ENCODE measurements at places on chromosomes 7 and 10. TPM values are rescaled to one million over a fixed set of nuclear protein-coding genes. Genes with fewer than 3 reads are reported as not detected.

The SUPV3L1 gene
- 35.6 TPM for total RNA-seq

DNA sequence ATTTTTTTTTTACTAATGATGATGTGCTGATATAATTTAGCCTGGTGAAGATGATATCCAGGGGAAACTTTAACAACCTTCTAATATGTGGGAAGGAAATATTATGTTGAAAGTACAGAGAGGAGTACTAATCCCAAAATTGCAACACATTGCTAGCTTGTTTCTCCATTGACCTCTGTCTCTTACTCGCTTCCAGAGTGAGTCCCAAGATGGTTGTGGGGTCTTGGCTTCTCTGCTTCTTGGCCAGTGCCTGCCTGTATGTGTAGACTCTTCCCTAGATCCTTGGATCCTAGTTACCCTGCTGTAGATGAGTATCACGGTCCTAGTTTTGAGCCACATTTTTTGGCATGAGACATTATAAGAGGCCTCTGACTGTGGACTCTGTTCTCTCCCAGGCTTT, 17.5 kb downstream of the BMPER start:
- peaks cover 21% of the 10 kb centered on the region for H3K27me3 ChIP-seq
- H3K36me3 ChIP-seq: no peaks in the 10 kb centered on the region
- H3K4me3 ChIP-seq: no peak overlapping the region
- no peaks in the 10 kb centered on the region for H3K4me1 ChIP-seq
- no peak for DNase-seq

- H3K27me3 ChIP-seq: peaks cover 12% of the 10 kb centered on the region
- H3K27ac ChIP-seq: no peak overlapping the region
- no peaks in the 10 kb centered on the region for H3K36me3 ChIP-seq
- H3K4me3 ChIP-seq: no peak overlapping the region
Observed at GRCh38 chr10:130409931-130410330, 273.7 kb downstream of the GLRX3 start.

DNA sequence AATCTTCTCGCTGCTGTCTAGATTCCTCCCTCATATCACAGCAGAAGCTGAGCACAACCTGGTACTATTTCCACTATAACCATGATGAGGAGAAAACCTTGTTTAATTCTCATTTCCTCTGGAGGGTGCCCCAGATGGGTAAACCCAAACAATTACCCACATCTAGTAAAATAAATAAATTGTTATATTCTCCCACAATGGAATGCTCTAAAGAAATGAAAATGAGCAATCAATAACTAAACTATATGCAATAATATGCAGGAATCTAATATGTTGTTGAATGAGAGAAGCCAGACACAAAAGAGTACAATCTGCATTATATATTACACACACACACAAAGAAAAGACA, 37.0 kb downstream of the SGMS1 start:
- no peaks in the 10 kb centered on the region for H3K27me3 ChIP-seq
- H3K36me3 ChIP-seq: peaks cover 10% of the 10 kb centered on the region
- no peak for DNase-seq
- no peaks in the 10 kb centered on the region for H3K4me1 ChIP-seq

The RTKN2 gene
- total RNA-seq: 27.5 TPM

The HABP2 gene
- not detected for total RNA-seq

GRCh38 chr10:43137717-43138020, 576 bp upstream of the CSGALNACT2 start:
- peaks cover 3% of the 10 kb centered on the region for H3K27me3 ChIP-seq
- peak overlapping the region; percentile 99 for H3K27ac ChIP-seq
- peaks cover 39% of the 10 kb centered on the region for H3K4me1 ChIP-seq
- peak overlapping the region; percentile 95 for H3K4me3 ChIP-seq

GRCh38 chr10:7756360-7756992, 31.3 kb downstream of the KIN start:
- peaks cover 31% of the 10 kb centered on the region for H3K36me3 ChIP-seq
- no peaks in the 10 kb centered on the region for H3K27me3 ChIP-seq
- H3K4me3 ChIP-seq: no peak overlapping the region
- H3K27ac ChIP-seq: no peak overlapping the region

The CASD1 gene
- total RNA-seq: 40.2 TPM

DNA sequence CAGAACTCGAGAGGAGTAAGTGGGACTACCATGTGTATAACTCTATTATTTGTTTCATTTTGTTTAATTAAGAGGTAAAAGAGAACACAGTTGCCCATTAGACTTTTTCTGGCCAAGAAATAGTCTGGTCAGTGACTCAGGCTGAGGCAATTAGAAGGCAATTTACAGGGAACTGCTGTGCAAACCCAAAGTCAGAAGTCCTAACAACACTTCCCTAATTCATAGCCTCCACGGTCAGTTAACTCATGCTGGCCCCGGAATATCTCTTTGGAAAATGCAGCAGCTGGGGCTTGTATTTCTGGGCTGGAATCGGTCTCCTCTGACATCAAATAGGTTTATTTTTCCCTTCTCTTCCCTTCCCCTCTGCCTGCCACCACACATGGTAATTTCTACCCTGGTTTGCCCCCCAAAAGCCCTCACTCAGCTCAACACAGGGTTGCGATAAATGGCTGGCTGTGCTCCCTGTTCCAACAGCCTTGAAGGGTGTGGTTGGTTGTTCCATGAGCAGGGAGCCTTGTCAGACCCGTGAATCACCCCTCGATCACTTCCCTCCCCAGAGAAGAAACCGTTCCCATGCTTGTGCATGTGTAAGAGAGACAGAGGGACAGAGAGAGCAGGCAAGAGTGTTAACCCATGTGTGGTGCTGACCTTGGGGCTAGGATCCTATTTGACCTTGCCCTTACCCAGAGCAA, 5.3 kb downstream of the SH3PXD2A start:
- H3K4me3 ChIP-seq: peak overlapping the region; percentile 27
- DNase-seq: no peak
- H3K27ac ChIP-seq: no peak overlapping the region
- H3K27me3 ChIP-seq: peaks cover 5% of the 10 kb centered on the region
- peaks cover 73% of the 10 kb centered on the region for H3K4me1 ChIP-seq

- no peaks in the 10 kb centered on the region for H3K27me3 ChIP-seq
- DNase-seq: no peak
- H3K4me1 ChIP-seq: peaks cover 26% of the 10 kb centered on the region
- H3K36me3 ChIP-seq: peaks cover 7% of the 10 kb centered on the region
- no peak overlapping the region for H3K27ac ChIP-seq
Observed at GRCh38 chr10:29692121-29692539, 57.4 kb upstream of the SVIL start.

DNA sequence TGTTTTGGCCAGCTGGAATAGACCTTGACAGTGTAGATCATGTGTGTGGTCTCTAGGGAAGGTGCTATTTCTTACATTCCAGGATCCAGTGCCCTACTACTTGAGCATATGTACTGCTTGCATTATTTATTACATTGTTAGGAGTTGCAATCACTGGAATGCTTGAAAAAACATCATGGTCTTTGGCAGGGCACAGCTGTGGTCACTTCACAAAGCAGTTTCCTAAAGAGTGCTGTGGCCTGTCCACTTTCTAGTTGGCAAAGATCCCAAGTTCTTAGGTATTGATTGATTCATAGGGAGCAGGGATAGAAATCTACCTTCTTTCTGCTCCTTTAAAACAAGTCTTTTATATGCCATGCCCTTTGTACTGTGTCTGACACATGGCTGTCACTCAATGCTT, 4.6 kb downstream of the C7orf25 start:
- no peaks in the 10 kb centered on the region for H3K36me3 ChIP-seq
- H3K27ac ChIP-seq: no peak overlapping the region
- H3K4me1 ChIP-seq: peaks cover 20% of the 10 kb centered on the region
- peaks cover 2% of the 10 kb centered on the region for H3K27me3 ChIP-seq
- DNase-seq: no peak
- no peak overlapping the region for H3K4me3 ChIP-seq

The GPR37 gene
- total RNA-seq: 6.0 TPM

GRCh38 chr7:18305866-18306265, 189.7 kb upstream of the HDAC9 start:
- H3K27ac ChIP-seq: no peak overlapping the region
- DNase-seq: no peak
- H3K27me3 ChIP-seq: no peaks in the 10 kb centered on the region
- no peaks in the 10 kb centered on the region for H3K4me1 ChIP-seq
- H3K4me3 ChIP-seq: no peak overlapping the region

- peaks cover 33% of the 10 kb centered on the region for H3K4me1 ChIP-seq
- no peaks in the 10 kb centered on the region for H3K36me3 ChIP-seq
- no peak overlapping the region for H3K4me3 ChIP-seq
- H3K27me3 ChIP-seq: no peaks in the 10 kb centered on the region
- H3K27ac ChIP-seq: no peak overlapping the region
Observed at GRCh38 chr10:77906951-77907421, 19.6 kb downstream of the DLG5 start.

The SEMA3E gene
- 0.41 TPM for total RNA-seq

- H3K36me3 ChIP-seq: no peaks in the 10 kb centered on the region
- peaks cover 11% of the 10 kb centered on the region for H3K4me1 ChIP-seq
- H3K4me3 ChIP-seq: no peak overlapping the region
- H3K27me3 ChIP-seq: peaks cover 5% of the 10 kb centered on the region
Observed at GRCh38 chr7:36032361-36032818, 120.7 kb upstream of the EEPD1 start.

DNA sequence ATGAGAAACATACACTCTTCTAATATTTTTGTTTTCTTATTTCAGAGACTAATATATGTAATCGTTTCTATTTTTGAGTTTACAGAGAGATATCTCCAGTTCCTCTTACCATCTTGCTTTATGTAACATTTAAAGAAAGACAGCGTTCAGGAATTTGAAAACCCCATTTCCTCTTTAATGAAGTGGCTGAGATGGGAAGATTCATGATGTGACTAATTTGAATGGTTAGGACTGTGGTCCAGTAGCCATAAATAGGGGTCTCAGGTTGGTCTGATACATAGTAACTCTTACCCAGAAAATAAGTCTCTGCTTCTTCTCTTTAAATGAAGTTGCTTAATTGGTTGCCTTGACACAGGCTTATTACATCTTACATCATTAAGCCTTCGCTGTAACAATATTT, 6.9 kb downstream of the KMT2E start:
- peaks cover 49% of the 10 kb centered on the region for H3K4me1 ChIP-seq
- no peak for DNase-seq
- no peak overlapping the region for H3K4me3 ChIP-seq
- H3K27ac ChIP-seq: no peak overlapping the region
- no peaks in the 10 kb centered on the region for H3K36me3 ChIP-seq

- no peaks in the 10 kb centered on the region for H3K27me3 ChIP-seq
- peaks cover 7% of the 10 kb centered on the region for H3K4me1 ChIP-seq
- peak overlapping the region; percentile 35 for H3K27ac ChIP-seq
- H3K36me3 ChIP-seq: no peaks in the 10 kb centered on the region
Observed at GRCh38 chr10:1153251-1153763, 97.1 kb downstream of the WDR37 start.

The SPAG6 gene
- total RNA-seq: 1.5 TPM

GRCh38 chr10:80537736-80538480, at the start of gene SH2D4B:
TSS of gene SH2D4B (plus strand) at chr10:80537902. CDS start at chr10:80538332, 430 bp downstream.
- no peaks in the 10 kb centered on the region for H3K4me1 ChIP-seq
- no peaks in the 10 kb centered on the region for H3K27me3 ChIP-seq
- peaks cover 11% of the 10 kb centered on the region for H3K36me3 ChIP-seq

GRCh38 chr7:157272351-157273207, 64.2 kb upstream of the DNAJB6 start:
- peak overlapping the region; percentile 1 for H3K4me3 ChIP-seq
- no peak overlapping the region for H3K27ac ChIP-seq
- H3K36me3 ChIP-seq: peaks cover 2% of the 10 kb centered on the region
- no peaks in the 10 kb centered on the region for H3K27me3 ChIP-seq
- no peaks in the 10 kb centered on the region for H3K4me1 ChIP-seq

DNA sequence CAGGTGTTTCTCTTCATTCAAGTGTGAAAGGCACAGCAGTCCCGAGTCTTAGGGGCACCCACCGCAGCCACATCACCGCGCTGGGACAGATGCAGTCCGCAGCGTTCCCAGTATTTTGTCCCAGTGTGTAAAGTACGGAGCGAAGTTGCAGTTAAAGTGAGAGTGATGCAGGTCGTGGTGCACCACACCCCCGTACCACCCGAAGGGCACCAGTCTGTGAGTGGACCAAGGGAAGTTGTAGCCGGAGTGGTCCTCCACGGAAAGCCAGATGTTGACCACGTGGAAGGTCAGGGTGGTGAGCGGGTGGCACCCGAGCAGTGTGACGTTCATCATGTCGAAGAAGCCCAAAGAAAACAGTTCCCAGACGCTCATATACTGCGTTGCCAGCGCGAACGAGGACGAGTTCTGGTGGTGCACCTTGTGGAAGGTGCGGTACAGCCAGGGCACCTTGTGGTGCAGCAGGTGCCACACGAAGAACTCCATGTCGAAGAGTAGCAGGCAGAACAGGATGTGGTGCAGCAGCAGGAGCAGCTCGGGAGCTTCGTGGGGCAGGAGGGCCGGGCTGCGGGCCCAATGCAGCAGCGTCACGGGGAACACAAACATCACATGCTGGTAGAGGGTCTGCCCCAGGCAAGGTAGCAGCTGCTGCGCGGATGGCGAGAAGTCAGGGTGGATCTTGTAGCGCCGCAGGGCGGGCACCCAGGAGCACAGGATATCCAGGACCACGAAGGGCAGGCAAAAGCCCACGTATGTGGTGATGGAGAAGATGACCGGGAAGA, 526 bp downstream of the CH25H start:
- DNase-seq: peak; percentile 9
- peak overlapping the region; percentile 80 for H3K4me3 ChIP-seq
- no peaks in the 10 kb centered on the region for H3K36me3 ChIP-seq
- no peak overlapping the region for H3K27ac ChIP-seq

DNA sequence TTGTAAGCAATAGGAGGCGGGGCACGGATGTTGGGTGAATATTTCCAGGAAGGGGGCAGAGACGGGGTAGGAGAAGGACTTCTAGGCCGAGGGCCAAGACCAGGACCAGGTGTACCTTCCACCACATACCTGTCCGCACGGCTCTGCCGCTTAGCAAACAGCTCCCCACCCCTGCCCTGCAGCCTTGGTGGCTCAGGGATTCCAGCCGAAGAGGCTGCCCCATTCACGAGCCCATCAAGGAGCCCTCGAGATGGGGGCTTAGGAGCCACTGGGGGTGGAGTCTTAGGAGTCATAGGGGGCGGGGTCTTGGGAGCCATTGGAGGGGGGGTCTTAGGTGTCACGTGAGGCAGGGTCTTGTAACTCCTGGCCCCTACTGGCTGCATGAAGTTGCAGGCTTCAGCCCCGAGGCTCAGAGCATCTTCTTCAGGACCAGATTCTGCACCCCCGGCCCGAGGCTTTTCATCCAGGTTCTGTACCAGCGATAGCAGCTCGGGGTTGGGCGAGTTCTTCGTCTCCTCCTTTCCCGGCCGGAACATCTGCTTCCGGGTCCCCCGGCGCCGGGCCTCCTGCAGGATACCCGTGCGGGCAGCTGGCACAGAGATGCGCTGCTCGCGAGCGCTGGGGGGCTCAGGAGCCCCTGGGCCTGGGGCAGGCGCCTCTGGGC, 6.1 kb upstream of the MYOZ1 start:
- peak; percentile 29 for DNase-seq
- no peak overlapping the region for H3K27ac ChIP-seq
- H3K4me3 ChIP-seq: peak overlapping the region; percentile 84
- H3K27me3 ChIP-seq: no peaks in the 10 kb centered on the region
- peaks cover 29% of the 10 kb centered on the region for H3K4me1 ChIP-seq
- H3K36me3 ChIP-seq: no peaks in the 10 kb centered on the region

The GSTO1 gene
- total RNA-seq: 85.9 TPM

DNA sequence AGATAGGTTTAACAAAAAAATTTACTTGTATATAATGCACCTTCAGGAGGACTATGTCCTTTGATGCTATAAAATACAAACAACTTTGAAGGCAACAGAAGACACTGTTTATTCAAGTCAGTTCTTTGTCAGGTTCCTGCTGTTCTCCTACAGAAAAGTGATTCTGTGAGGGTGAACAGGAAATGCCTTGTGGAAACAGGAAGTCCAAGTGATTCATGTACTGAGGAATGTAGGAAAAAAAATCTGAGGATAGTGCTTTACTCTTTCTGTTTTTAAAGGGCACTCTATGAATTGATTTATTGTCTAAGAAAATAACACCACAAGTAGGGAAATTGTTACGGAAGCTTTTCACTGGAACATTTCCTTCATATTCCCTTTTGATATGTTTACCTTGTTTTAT, 171.9 kb downstream of the HDAC9 start:
- DNase-seq: no peak
- no peaks in the 10 kb centered on the region for H3K27me3 ChIP-seq
- H3K36me3 ChIP-seq: peaks cover 14% of the 10 kb centered on the region
- no peak overlapping the region for H3K27ac ChIP-seq
- no peak overlapping the region for H3K4me3 ChIP-seq
